Fibroblast of skin of abdomen (primary cell): ENCODE measurements at places on chromosomes 3 and 15.

GRCh38 chr15:52144656-52145178 lies 32.1 kb upstream of the BCL2L10 start:
- peak; percentile 67 for DNase-seq

DNA sequence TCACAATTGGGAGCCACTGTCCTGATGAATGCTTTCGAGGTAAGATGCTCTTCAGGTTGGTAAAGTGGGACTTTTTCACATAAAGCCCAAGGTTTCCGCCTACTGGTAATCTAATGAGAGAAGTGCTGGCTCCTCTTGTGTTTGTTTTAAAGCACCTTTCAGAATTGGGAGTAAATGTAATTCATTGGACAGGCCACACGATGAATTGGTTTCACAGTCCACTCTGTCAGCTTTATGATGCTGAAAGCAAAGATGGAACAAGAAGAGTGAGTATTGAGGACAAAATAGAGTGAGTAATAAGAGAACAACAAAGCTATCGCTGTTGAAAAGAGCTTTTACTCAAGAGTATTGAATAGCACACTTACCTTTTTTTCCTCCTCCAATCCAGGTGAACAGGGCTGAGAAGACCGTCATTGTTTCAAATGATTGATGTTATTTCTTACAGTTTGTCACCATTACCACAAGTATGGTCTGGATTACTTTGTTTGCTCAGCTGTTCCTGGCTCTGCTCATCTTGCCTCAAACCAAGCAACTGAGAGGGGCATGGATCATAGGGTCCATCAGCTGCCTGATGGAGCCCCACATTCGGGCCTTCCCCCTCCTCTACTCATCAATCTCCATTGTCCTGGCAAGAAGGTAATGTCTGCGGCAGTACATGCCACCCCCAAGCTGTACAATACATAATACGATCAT lies 136.1 kb upstream of the CNTN4 start:
- no peak for DNase-seq

GRCh38 chr15:29008846-29009245 lies 123.1 kb downstream of the APBA2 start:
- DNase-seq, result no peak

GRCh38 chr3:168654700-168655099 lies 559.0 kb upstream of the GOLIM4 start:
- no peak for DNase-seq

- peak; percentile 2 for DNase-seq
Observed at GRCh38 chr3:109050591-109051167, 67.3 kb downstream of the MORC1 start.
